ENCODE measurements at places on chromosomes 16 and 17.

DNA sequence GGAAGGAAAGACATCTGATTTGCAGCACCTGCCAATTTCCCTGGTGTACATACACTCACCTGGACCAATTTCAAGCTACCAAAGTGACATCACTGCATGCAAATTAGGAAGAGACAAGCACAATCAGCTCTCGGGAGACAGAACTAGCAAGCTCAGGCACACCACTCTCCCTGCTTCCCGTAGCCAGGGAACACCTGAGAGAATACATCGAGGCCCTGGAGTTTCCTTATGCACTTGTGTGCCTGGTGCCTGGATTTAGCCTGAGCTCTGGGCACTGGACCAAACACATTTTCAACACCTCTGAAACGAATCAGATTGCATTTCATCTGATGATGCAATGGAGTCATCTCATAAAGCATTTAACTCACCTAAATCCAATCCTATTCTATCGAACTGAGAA, 110.5 kb downstream of the HS3ST2 start:
- no peak for DNase-seq

GRCh38 chr16:61362585-61362984, 673.7 kb downstream of the CDH8 start:
- no peak for DNase-seq

GRCh38 chr17:31136319-31136718, 41.5 kb downstream of the NF1 start:
- no peak for DNase-seq

DNA sequence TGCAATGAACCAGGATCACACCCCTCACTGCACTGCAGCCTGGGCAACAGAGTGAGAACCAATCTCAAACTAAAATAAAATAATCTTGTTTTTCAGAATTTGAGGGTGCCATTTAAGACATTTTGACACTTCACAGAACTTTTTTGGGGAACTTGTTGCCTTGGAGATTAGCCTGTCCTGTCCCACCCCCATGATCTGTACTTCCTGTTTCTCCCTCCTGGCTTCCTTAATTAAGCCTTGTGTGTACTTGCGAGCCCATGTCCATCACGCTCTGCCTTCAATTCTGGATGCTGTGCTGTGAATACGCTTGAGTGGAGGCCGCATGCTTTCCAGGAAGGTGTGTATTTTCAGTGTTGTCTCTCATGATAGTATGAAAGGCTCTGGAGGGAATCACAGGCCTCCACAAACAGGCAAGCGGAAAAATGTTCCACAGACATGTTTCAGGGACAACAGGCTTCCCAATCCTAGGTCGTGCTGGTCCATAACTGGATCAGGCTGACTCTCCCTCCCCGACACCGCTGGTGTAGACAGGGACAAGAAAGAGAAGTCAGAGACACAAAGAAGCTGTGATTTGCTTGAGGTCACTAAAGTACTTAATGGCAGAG, 56.9 kb downstream of the NOS2 start:
- DNase-seq = peak; percentile 15

DNA sequence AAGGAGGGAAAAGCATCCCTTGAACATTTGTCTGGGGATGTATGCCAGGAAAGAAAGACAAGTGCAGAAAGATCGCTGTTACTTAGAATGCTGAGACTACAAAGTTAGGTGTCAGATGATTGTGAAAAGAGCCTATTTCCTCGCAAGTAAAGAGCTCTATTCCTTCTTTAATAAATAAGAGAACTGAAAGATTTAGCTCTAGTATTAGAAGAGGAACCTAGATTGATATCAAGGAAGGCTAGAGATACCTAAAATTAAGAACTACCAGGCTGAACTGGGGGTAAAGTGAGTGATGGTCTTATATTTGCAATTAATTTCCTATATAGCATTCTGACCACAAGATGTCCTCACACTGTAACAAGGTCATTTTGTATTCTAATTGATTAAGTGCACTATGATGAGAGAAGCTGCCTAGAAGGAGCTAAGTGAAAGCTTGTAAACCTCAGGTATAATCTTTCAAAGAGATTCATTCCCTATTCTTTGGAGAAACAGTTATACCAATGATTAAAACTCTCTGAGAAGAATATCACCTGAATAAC, 62.3 kb downstream of the SSH2 start:
- DNase-seq = no peak

- no peak for DNase-seq
These were observed 224.4 kb upstream of the CACNG5 start for GRCh38 chr17:66610361-66611133.

GRCh38 chr17:13947499-13947898, 121.8 kb upstream of the COX10 start:
- no peak for DNase-seq

DNA sequence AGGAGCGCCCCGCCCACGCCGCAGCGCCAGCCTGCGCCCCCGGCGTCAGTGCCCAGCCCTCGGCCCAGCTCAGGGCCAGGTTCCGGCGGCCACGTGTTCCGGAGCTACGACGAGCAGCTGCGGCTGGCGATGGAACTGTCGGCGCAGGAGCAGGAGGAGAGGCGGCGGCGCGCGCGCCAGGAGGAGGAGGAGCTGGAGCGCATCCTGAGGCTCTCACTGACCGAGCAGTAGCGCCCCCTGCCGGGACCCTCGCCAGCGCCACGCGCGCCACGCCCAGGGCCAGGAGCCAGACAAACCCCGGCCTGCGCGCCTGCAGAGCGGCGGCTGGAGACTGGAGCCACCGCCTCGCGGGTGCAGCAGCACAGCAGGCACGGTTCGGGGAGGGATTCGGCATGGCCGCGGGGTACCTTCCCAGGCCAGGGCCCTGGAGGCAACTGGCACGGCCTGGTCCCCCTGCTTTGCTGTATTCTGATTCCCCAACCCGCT, 9.3 kb downstream of the CORO6 start:
- peak; percentile 94 for DNase-seq

DNA sequence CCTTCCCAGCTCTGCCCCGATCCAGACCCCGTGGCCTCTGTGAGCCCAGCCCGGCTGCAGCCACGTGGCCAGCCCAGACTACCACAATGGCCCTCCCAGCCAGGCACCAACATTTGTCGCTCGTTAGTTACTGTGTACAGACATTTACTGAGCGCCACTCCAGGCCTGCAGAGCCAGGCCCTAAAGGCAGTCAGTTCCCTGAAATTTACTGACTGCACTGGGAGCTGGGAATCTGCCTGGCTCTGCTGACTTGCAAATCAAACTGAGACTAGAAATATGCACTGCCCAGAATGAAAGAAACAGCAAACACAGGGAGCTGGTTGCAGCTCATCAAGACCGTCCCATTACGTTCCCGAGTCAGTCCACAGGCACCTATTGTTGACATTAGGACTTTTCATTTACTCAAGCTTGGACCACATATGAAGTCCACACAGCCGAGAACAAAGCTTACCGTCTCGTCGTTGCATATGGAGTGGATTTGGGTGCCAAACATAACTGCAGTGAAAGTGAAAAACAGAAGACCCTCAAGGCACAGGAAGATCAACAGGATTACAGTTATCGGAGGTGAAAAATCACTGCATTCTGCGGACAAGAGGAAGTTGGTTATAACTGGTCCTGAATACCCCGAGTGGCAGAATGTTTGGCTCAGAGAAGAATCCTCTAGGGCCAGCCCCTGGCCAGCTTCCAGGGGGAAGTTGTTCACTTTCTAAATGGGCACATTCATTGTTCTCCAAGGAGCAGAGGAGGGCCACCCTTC, 34.5 kb downstream of the ZDHHC7 start:
- no peak for DNase-seq

DNA sequence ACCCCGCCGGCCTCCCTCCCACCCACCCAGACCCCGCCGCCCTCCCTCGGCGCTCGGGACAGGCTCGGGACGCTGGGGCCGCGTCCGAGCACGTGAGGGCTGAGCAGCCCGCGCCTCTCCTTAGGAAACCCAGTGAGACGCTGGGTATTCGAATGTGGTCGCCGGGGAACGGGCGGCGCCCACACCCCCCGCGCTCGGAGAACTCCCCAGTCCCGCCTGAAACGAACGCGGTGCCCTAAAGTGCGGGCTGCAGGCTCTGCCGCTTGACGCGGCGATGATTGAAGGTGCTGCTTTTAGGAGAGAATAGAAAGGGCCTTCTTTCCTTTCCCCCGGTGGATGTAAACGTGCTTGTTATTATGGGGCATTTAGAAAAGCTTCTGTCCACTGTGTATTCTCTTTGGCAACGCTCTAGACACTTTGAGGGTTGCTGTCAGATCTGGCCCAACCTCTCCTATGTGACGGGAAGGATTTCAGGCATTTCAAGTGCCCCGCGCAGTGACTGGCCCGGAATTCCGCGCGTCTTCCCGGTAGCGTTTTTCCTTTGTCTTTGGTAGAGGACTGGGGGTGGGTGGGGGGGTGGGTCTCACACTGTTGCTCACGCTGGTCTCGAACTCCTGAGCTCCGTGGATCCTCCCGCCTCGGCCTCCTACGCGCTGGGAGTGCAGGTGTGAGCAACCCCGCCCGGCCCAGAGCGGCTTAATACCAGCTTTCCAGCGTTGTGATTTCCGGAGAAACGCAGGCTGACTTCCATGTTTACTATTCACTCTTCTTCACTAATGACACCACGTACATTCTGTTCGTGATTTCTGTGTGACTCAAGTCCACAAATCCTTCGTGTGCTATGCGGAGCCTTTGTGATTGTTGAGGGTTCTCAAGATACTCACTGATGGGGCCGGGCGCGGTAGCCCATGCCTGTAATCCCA, 21.8 kb upstream of the FOXK2 start:
- peak; percentile 48 for DNase-seq

DNA sequence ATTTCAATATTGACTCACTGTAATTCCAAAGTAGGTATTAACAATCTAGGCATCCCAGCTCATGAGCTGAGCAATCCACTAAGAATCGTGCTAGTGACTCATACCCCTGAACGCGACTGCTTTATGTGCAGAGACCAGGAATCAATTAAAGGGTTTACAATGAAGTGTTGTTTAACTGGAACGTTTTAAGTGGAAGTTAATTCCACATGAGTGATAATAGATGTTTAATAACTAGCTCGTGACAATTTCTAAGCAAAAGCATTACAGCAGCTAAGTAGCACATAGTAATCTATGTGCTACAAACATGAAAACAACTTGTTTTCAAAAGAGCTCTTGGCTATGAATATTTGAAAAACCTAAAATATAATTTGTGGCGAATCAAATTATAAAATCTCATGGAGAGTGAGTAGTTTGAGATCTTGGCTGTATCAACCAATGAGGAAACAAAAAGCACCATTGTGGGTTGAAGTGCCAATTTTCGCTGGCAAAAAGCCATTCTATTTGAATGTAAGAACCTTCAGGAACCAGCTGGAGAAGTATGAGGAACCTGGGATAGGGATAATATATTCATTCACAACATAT, 9.4 kb downstream of the GJC1 start:
- DNase-seq = no peak

DNA sequence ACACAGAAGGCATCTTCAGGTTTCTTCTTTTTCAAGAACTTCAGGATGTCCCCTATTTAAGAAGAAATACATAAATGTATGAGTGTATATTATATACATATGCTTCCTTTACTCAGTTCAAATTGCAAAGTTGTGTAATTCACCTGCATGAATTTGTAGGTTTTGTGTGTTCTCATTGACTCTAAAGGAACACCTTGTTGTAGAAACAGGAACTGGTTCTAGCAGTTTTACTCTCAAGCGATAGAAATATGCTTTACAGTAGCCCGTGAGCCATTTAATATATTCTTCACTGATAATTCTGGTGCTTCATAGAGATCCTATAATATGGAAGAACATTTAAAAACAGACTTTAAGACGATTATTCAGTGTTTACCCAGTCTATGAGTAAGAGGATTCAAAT, 53.3 kb upstream of the LRRC37A3 start:
- DNase-seq = no peak

- DNase-seq = no peak
These were observed 5.2 kb downstream of the RAB40B start for GRCh38 chr17:82693168-82693867.

- no peak for DNase-seq
These were observed 2.3 kb upstream of the KRT15 start for GRCh38 chr17:41520821-41521521.

GRCh38 chr17:80868022-80868609, 123.5 kb upstream of the CHMP6 start:
- no peak for DNase-seq

DNA sequence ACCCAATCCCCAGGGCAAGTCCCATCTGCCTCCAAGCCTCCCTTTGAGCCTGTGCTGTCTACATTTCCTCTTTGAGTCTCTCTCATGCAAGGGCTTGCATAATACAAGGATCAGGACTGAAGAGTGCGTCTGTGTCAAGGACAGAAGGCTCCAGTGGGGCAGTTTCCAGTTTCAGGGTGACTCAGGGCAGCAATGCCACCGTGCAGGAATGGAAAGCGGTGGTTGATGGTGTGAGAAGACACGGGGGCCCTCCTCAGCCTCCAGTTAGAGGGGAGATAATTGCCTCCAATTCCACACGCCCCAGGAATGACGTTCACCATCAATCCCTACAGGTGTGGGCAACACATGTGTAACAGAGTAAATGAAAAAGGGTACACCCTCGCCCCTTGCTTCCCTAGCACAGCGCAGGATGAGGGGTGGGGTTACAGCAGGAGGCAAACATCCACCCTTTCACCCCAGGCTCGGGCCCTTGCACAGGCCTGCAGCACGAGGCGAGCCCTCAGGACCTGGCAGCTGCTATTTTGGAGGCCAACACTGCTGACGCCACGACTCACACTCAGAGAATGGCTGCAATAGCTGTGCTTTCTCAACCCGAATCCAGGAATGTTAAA, 24.8 kb upstream of the SLC25A19 start:
- peak; percentile 60 for DNase-seq

DNA sequence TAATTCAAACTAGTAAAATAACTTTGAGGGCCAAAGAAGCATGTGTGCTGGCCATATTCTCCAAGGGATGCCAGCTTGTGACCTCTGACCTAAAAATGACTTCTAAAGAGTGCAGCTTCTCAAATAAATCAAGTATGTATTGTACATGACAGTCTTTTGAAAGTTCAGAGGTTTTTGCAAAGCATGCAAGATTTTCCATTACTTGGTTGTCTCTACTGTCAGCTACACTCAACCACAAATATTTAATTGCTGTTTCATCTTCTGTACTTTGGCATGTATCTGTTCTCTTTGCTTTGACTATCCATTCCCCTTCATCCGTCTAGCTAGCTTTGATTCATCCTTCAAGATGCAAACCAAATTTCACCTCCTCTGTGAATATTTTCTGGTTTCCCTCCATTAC, 121.9 kb upstream of the HS3ST2 start:
- no peak for DNase-seq

DNA sequence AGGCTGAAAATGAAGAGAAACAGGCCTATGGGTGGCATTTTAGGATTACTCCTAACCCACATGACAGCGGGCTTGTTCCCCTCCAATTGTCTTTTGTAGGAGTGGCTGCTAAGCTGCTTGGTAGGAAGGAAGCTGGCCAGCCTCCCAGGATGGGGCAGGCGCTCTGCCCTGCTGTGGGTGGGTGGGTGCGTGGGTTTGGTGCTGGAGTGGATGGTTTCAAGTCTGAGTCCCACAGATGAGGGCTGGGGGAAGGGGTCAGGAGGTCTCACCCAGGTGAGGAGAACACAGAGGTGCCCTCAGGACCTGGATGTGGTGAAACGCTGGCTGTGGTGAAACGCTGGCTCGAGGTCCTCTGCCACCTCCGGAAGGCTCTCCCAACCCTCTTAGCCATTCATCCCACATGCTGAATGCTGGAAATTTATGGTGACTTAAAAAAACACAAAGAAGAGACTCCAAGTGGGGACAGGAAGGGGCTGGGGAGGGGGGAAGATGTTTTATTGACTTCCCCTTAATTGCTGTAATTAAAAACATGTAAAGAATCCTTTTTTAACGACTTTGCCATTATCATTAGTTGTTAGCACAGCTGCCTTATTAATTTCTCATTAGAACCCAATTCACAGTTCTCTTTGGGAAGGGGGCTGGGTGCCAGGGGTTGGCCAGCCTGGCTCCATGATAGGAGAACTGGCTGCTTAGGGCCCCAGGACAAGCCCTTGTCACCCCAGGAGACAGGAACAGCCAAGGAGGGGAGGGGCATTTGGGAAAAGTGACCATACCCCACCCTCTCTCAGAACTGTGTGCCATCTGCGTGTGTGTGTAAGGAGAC, 153.5 kb upstream of the CDC42EP4 start:
- no peak for DNase-seq
